ENCODE measurements at places on chromosomes 13 and 19.

DNA sequence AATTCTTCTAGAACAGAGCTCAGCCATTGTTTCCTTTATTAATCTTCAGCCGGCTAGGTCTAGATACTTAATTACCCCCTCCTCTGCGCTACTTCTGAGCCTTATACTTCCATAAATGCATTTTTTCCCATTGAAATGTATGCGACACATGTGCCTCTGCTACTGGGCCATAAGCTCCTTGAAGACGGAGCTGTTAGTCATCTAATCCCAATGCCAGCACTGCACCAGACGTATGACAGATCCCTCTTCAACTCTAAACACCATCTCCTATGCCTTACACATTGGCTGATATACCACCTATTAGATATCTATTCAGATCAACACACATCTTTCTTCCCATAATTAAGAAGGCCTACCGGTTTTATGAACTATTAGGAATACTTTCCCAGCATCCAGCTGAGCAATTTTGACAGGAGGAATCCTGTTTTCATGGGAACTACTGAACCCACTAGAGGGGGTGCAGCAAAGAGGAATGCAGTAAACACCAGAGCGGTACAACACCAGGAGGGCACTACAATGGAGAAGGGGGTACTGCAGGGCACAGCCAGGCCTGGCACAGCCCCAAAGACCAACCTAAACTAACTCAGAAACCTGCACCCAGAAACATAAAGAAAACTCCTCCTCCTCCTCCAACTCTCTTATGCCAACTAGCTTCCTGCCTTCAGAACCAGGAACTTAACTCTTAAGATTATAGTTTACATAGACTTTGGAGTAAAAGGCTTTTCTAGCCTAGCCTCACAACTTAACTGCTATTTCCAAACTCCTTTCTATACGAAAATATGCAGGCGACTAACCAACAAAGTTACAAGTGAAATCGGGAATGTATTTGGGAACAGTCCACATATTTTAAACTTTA, 18.7 kb downstream of the STK24 start:
- no peak for DNase-seq

GRCh38 chr19:40442328-40443130, 1.6 kb downstream of the SERTAD3 start:
- no peak for DNase-seq

GRCh38 chr13:60019119-60019993, 144.4 kb downstream of the DIAPH3 start:
- no peak for DNase-seq

DNA sequence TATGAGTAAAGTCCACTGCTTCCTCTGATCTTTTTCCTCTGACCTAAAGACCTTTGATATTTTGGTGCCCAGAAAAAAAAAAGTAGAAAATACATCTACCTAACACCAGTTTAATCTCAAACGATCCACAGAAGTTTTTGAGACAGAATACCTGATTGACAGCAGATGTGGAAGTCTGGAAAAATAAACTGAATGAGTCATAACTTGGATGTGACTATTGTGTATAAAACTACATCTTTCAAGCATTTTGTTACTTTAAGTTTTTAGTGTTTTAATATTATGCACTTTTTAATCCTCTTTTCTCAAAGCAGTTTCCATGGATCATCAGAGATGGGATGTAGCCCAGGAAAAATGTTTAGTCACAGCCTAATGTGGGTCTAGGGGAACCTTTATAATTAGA, 216.1 kb downstream of the SLITRK1 start:
- DNase-seq, result peak; percentile 1

DNA sequence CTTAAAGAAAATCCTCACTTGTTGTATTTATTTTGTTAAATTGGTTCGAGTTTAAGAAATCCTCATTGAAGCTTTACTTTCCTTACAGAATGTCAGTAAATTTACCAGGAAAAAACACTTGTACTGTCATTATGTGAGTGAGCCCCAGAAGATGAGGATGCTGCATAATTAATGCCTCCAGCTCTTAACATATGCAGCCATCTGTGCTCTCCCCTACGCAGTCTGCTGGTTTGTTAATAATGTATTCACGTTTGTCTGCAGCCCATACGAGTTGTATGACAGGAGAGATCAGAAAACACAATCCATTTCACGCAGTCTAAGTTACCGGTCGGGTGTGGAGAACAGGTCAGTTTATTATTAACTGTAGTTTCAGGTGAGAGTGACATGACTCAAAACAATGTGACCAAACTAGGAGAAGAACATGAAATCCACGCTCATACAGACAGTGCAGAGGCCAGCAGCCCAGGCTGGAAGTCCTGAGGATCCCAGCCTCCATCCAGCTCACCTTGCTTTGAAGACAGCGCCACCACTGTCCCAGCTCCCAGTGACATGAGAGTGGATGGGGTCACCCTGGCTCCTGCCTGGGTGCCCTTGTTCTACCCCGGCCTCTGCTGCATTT, 19.8 kb upstream of the ATP11A start:
- no peak for DNase-seq

DNA sequence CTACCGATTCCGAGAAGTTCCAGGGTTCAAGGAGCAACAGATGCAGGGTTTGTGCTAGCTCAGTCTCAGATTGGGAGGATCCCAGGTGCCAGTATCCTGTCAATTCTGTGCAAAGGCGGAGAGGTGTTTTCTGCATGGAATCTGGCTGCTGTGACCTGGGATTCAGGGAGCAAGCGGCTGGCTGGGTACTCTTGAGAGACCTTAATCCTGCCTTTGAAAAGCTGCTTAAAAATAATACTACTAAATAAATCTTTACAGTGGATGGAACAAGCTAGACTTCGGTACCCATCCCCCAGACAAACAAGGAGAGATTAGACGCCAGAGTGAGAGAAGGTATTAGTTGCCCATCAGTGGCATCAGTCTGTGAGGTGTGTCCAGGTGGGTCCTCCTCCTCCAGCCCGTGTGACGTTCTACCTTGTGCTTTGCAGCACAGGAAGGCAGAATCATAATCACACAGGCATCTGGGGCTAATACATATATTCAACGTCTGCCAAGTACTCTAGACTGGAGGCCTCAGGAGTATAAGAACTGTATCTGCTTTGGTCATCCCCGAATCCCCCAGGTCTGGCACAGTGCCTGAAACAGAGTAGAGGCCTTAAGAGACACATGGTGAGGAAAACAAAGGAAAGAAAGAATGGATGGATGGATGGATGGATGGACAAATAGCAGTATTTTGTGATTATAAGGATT, 230.6 kb downstream of the ZNF536 start:
- DNase-seq, result no peak

DNA sequence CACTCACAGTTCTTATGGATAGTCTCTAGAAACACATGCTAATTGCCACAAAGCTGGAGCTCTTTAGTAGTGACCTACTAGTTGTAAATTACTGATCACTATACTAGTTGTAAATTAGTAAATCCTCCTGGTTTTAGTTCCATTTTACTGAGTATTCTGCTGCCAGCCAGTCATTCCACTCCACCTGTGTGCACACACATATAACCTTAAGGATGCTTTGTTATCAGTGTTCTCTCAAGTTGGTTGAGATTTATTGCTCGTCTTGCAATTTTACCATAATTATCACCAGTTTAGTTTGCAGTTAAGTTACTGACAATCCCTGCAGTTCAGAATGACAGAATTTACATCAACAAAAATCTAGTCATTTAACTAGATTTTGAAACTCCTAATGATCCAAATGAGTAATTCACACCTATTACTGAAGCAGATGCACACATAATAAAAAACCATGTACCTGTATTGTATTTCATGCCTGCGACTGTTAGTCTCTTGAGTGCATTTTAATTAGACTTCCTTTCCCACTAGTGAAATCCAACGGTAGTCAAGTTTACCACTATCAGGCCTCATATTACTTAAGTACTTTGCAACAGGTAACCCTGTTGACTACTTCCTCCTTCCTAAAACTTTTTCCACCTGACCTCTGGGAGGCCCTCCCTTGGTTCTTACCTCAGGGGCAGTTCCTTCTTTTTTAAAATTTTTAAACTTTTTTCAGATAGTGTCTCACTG, 7.6 kb downstream of the TPT1 start:
- no peak for DNase-seq

DNA sequence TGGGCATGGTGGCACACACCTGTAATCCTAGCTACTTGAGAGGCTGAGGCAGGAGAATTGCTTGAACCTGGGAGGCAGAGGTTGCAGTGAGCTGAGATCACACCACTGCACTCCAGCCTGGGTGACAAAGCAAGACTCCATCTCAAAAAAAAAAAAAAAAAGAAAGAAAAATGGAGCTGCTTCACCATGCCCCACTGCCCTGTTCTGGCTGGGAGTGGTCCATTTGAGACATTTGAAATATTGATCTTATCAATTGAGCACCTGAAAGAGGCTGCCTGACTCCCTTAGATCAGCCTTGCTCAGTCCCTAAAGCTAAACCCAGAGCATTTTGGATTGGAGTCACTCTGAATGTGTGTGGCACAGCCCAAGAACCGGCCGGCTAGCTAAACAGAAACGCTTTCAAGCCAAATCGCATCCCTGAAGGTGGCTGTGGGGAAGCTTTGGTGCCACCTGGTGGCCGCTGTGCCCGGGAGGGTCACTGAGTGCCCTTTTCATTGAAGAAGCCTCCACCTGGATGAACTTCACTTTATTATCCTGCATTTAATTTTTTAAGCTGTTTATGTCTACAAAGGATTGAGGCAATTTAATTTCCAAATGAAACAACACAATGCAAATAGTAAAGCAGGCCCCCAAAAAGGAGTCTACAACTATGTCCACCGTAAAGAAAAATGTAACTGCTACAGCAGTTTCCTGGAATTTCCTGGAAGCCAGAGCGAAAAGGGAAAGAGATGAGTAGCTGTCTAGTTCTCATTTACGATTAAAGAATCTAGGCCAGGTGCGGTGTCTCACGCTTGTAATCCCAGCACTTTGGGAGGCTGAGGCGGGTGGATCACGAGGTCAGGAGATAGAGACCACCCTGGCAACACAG, 53.1 kb upstream of the SERPINE3 start:
- peak; percentile 30 for DNase-seq

GRCh38 chr19:2449019-2449418, 7.7 kb downstream of the LMNB2 start:
- DNase-seq, result no peak

GRCh38 chr19:38693380-38694223, 46.2 kb downstream of the ACTN4 start:
- peak; percentile 58 for DNase-seq

DNA sequence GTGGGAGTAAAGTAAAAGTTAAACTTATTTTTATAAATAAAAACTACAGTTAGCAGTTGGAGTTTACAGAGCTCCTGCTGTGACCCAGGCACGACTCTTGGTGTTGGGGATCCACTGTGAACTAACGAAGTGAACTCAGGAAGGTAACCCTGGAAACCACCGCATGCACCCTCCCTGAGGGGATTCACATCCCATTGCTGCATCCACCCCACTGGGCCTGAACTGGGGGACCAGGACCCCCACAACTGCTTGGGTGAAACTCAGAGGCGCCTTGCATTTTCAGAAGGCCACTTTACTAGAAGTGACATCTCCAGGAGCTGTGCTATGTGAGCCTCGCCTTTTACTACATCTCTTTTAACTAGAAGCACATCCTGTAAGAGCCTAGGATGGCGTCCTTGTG, 166.4 kb downstream of the TEX29 start:
- no peak for DNase-seq

DNA sequence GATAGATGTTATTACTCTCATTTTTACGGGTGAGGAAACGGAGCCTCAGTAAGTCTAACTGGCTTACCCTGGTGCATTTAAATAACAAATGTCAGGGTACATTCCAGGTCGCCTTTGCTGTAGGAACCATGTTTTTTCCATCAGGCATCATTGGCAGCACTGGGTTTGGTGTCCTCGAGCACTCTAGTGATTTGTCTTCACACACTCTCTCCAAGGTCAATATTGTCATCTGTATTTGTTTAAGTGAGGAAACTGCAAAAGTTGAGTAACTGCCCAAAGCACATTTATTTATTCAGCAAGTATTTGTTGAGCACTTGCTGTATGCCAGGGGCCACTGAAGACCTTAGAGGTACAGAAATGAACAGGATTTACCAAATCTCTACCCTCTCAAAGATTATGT, 78.6 kb downstream of the DCT start:
- no peak for DNase-seq

DNA sequence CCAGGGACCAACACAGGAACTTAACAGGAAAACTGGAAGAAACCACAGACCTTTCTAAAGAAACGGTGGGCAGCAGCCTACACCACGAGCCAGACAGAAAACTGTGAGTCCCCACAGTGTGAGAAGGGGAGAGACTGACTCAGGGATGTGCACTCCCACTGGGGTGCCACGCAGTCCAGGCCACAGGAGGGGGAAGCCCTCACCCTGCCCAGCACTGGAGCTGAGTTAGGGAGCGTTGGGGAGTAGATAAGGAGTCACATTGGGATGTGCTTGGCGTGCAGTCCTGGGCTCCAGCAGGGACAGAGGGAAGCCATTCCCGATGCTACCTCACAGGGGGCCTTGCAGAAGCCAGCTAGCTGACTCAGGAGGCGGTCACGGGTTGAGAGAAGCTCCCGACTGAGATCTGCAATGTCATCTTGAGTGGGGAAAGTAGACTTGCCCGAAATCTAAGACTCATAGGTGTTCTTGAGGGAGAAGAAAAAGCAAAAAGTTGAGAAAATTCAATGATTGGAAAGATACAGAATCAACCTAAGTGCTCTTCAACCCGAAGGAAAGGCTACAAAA, 17.3 kb downstream of the SIGLEC8 start:
- DNase-seq, result no peak

DNA sequence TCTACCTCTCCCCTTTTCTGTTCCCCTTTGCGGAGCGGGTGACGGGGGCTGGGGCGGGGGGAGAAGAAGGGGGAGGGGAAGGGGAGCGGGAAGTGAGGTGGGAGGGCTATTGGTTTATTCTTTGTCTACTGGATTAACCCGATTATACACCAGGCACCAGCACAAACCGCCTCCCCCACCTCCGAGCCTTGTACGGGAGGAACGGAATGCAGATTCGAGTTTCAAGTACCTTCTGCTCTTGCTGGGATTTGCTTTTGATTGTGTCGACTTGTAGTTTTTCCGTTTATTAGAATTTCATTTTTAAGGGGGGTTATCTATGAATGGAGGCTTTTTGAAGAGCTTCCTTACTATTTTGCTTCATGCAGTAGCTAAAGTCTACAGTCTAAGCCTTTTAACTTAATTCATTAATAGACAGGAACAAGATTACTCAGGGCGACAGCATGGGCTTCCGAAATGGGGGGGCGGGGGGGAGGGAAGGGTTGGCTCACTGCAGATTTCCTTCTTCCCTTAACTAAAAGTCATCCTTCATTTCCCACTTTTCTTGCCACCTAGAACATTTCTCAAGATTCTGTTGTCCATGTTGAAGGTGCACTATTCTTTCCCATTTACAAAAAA, 937 bp upstream of the SPRY2 start:
- DNase-seq, result no peak

GRCh38 chr13:42068886-42069285, 20.4 kb downstream of the DGKH start:
- DNase-seq, result no peak

- no peak for DNase-seq
These were observed 198.8 kb downstream of the MYO16 start for GRCh38 chr13:108828086-108828815.

- DNase-seq, result no peak
These were observed 16.6 kb upstream of the LSM14A start for GRCh38 chr19:34155686-34156085.
